ENCODE measurements at places on chromosomes 5 and 9.

DNA sequence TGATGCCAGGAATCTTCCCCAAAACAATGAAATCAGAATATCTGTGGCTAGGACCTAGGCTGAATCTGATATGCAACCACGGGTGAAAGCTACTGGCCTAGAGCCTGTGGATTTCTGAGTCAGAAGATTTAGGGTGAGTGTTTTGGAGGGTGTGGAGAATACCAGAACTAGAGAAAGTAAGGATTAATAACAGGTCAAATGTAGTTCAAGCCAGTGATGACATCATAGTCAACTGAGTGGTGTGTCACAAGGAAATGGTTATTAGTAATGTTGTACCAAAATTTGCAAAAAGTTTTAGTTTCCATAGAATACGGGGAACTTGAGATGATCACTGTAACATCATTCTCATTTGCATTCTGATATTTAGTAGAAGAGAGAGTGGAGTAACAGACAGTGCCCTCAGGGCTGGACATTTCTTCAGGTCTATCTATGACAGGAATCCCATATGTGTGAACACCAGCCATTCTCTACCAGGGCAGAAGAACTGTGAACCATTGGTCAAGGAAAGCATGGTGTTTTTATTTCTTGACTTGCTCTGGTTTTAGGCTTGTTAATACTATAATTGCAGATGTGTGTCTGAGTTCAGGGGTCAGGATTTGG, 3.7 kb downstream of the GALNT12 start:
- no peak for DNase-seq

DNA sequence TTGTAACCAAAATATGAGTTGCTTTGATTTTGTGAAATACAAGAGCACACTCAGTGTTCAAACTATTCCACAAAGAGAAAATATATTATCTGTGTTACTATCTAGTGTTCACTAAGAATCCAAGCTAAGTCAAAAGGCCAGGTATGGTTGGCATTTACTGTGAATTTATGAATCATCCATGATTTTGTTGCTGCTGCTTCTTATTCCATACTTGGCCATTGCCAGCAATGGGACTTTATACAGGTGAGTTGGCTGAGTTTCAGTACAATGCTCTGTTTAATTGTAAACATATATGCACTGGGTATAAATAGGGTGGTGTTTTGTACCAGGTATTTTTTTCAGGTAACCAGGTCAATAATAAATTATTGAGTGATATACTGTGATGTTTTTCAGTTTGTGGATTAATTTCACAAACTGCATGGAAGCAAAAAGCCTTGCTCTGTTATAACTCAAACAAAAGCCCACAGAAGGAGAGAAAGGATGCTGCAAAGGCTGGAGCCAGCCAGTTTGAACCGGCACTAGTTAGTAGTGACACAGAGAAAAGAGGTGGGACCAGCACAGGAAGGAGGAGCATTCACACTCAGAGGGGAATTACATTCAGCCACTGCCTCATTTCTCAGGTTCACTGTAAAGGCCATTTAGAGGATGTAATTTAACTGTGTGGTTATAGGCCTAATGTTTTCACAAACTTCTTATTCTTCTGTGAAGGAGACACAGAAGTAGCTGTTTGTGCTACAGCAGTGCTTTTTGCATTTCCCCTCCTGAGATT, 381.8 kb downstream of the ADGRV1 start:
- DNase-seq = peak; percentile 8

- DNase-seq = no peak
These were observed 341.8 kb upstream of the KIF2A start for GRCh38 chr5:61964201-61964600.

DNA sequence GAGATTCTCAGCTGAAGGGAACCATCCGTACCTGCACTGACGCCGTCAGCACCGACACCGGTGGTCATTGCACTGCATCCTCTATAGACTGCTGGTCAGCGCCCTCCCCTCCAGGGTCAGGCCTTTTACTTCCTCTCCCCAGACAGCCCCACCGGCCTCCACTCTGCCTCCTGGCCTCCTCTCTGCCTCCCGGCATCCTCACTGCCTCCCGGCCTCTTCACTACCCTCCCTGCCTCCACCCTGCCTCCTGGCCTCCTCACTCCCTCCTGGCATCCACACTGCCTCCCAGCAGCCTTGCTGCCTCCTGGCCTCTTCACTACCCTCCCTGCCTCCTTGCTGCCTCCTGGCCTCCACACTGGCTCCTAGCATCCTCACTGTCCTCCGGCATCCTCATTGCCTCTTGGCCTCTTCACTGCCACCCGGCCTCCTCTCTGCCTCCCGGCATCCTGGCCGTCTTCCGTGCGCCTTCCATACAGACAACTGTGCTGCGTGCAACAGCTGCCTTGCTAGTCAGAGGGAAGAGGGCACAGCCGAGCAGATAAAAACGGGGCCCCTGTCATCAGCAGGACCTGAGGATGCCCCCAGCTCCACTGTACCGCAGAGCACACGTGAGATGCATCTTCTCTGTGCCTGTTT, 62.0 kb downstream of the VAV2 start:
- no peak for DNase-seq

DNA sequence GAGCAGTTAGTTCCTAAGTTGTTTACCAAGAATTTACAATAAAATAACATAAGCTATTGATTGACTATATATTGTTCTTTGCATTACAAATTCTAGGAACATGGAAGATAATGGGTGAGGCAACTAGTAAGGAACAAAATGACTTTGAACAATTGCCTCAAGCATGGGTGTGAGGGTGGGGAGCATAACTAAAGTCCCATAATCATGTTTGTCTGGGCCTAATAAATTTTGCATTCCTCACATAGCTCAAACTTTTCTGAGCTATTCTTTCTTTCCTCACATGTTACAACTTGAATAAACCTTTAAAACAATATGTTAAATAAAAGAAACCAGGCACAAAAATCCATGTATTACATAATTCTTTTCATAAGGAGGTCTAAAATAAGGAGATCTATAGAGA, 1066.1 kb downstream of the NR2F1-AS1 start:
- DNase-seq = no peak

DNA sequence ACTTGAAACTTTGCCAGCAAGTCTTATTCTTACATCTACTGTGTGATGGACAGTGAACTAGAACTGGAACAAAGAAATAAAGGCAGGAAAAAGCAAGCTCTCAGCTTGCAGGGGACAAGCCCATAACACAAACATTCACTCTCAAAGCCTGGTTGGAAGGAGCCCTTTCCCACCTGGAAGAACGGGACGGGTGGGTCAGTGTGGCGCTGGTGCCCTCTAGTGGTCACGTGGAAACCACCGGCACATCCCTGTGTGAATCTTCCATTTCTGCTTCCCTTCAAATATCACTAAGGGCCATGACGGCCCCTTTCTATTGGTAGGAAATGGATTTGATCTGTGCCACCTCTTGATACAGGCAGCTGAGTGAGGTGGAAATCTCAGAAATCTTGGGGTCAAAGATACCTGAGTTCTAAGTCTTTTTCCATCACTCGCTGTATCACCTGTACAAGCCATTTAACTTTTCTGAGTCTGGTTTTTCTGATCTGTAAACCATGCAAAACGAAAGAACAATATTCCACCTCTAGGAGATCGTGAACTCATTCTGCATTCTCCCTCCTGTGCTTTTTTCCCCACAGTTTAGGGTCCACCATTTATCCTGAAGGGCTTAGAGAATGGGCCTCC, 211.6 kb downstream of the MSX2 start:
- DNase-seq = no peak

- no peak for DNase-seq
These were observed 142.7 kb downstream of the MLLT3 start for GRCh38 chr9:20479419-20480155.
